Suppressor macrophage treated with lipopolysaccharide for 1 hour (primary cell): ENCODE measurements at places on chromosomes 7 and 10.

DNA sequence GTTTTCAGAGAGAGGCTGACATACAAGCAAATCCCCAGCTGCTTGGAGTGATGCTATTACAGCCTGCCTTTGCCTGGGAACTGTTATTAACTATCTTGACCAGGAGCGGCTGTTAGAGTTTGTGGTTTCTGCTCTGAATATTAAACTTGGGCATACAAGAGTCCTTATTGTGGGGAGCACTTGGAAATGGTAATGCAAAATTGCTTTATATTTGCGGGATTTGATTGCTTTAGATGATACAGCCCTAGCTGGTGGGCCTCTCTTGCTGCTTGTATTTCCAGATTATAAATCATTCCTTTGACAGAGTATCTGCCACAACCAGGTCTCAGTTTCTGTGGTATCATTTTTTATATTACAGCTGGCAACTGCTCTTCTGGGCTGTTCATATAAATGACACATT, 101.9 kb upstream of the FAM204A start:
- no peak for DNase-seq

- no peak for DNase-seq
Observed at GRCh38 chr10:8962249-8962648, 907.8 kb downstream of the GATA3 start.

DNA sequence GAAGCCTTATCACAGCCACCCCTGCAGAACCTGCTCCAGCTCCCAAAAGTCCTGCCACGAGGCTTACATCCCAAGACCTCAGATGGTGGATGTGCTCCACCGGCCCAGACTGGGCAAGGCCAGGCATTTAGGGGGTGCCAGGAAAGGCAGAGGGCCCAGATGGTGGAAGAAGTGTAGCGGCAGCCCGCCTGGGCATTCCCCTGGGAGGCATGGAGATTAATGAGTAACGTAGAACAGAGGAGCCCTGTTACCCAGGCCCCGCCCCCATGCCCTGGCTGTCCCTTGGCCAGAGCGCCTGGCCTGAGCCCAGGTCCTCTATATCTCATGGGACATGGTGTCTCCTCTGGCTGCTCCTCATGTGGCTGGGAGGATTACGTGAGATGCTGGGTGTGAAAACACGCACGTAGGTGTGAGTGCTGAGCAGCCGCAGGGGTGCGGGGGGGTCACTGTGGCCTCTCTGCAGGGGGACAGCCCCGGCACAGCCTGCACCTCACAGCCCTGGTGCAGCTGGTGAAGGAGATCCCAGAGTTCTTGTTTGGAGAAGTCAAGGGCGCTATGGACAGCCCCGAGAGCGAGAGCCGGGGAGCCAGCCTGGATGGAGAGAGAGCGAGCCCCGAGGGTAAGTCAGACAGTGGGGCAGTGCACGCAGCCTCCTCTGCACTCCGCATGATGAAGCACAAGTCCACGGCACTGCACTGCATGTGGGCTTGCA, 52.9 kb downstream of the ZNF467 start:
- DNase-seq, result no peak

GRCh38 chr10:104336821-104337467, 1.3 kb downstream of the ITPRIP start:
- no peak for DNase-seq

- no peak for DNase-seq
Observed at GRCh38 chr7:40571796-40572195, 437.0 kb downstream of the SUGCT start.

GRCh38 chr7:21330462-21331178, 97.3 kb upstream of the SP4 start:
- no peak for DNase-seq

GRCh38 chr10:5666841-5667630, 641 bp upstream of the ASB13 start:
- DNase-seq, result no peak

- no peak for DNase-seq
Observed at GRCh38 chr10:75904499-75905283, 473.3 kb downstream of the LRMDA start.

DNA sequence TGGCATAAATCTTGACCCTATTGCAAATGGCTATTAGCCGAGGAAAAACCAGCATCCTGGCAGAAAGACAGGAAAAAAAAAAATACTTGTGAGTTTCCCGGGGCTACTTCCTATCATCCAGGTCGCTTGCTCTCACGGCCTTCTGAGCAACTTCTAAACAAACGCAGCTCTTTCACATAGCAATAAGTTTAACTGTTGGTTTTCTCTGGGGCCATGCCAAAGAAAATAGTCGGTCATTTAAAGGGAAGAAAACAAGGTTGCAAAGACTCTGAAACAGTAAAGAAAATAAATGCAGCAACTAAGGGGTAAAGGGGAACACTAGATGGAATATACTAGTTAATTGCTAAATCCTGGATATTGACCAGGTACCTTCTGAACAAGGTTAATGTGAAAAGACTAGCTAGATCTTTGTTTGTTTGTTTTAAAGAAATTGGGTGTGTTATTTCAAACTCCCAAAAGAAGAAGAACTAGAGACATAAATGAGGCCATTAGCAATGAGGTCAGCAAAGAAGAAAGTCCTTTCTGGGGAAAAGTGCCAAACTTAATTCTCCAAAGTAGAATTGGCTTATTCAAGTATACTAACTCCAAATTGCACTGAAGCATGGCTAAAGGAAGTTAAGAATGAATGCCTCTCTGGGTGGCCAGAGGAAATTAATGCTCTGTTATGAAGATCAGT, 54.2 kb downstream of the SLC39A12 start:
- no peak for DNase-seq

- DNase-seq, result no peak
Observed at GRCh38 chr7:81410471-81411117, 359.3 kb downstream of the HGF start.

DNA sequence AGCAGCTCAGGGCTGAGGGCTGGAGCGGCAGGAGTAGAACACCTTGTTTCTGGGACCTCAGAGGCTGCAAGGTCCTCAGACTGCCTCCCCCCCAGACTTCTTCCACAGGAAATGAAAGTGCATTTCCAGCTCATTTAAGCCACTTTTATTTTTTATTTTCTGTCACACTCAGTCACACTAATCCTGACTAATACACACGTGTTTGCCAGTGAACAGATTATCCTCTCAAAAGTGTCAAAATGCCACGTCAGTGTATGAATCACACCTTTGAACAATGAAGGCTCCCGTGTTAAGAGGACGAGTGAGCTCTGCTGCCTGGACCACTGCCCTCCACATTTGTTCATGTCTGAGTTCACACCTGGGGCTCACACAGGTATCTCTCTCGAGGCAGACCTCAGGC, 488.5 kb downstream of the DNAJB6 start:
- DNase-seq, result no peak

DNA sequence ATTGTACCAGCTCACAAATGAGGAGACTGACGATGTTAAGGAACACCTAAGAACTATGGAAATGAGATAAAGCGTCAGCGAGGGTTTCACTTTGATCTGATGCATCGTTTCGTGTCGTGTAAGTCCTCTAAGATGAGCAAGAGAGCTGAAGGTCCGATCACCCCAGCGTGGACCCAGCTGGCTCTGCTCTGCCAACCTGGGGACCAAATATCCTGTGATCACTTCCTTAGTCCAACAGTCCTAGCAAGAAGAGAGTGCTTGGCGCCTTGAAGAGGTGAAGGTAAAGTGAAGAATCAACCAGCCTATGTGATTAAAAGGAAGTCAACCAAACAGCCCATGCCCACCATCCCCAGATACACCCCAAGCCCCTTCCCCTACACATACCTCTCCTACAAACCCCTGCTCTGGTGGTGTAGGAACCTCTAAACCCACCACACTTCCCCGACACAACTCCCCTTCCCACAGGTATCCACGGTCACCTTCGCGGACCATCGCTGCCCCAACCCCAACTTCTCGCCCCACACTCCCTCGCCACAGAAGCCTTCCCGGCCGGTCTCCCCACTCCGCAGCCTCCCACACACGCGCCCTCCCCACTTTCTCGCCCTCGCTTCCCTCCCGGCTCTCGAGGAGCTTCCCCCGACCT, 722 bp downstream of the UPF2 start:
- peak; percentile 31 for DNase-seq

DNA sequence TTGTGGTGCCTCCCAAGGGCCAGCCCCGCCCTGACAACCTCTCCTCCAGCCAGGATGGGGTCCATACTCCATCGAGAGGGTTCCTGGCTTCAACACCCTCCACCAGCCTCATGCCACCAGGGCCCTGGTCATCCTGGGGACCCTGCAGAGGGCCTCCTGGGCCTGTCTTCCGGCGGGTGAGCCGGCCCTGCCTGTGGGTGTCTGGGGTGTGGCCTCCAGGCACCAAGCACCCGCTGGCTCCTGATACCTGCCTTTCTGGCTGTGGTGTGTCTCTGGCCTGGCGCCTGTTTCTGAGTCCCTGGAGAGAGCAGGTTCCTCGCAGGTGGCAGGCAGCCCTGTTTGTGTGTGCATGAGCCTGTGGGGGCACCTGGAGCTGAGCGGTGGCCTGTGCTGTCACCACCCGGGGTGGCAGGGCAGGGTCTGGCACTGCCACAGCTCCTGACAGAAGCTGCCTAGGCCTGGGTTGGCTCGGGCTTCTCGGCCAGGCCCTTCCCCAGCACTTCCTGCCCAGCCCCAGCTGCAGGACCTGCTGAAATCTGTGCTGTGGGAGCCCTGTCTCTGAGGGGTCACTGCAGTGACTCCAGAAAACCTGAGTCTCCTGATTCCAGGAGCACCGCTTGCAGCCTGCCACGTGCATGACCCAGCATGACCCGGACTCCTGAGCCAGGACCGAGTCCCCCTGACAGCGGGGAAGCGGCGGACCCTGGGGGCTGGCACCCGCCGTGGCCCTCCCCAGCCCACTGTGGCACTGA, 18.4 kb downstream of the ADAM8 start:
- no peak for DNase-seq

DNA sequence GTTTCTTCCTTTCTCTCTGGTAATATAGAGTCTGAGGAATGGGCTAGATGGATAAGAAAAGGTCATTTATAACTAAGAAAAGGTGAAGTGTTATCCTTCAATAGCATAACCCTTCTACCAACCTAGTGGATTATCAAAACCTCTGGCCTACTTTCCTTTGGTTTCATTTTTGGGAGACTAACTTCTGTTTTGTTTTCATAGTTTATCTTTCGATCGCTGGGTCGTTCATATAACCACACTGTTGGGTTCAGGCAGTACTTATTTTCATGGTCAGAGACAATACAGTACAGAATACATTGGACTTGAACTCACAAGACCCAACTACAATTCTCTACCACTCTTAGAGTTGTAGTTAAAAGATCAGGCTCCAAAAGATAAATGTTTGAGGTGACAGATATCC, 86.5 kb downstream of the UBE2H start:
- DNase-seq, result no peak

DNA sequence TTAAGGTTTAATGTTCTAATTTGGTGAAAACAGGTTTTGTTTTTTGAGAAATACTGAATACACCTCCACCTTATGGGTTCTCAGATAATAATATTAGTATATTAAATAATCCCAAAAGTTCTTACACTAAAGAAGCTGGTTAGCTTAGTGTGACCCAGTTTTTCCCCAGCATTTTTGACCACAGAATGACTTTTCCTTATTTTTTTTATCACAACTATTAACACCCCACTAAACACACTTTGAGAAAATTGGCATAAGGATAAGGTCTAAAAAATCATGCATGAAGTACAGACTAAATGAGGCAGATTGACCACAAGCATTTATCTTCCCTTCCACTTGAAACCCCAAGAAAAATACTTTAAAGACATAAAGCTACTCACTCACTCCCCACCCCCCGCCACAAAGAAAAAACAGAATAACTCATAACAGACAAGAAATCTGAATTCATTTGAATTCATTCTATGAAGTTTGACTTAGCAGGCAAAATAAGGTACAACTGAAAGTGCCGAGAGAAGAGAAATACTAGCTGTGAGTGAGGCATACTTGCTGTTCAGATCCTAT, 49.7 kb upstream of the WNT16 start:
- no peak for DNase-seq

DNA sequence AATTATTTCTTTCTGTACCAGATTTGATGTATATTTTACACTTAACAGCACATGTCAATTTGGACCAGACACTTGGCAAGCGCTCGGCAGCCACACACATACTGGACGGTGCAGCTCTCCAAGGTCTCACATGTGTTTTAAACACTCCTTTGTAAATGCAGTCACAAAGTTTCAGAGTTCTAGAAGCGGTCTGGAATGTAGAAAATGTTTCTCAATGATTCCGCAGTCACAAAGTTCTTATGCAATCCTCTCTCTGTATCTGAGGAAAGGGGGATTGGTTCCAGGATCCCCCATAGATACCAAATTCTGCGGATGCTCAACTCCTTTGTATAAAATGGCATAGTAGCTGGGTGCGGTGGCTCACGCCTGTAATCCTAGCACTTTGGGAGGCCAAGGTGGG, 253.0 kb upstream of the GRB10 start:
- DNase-seq, result no peak

DNA sequence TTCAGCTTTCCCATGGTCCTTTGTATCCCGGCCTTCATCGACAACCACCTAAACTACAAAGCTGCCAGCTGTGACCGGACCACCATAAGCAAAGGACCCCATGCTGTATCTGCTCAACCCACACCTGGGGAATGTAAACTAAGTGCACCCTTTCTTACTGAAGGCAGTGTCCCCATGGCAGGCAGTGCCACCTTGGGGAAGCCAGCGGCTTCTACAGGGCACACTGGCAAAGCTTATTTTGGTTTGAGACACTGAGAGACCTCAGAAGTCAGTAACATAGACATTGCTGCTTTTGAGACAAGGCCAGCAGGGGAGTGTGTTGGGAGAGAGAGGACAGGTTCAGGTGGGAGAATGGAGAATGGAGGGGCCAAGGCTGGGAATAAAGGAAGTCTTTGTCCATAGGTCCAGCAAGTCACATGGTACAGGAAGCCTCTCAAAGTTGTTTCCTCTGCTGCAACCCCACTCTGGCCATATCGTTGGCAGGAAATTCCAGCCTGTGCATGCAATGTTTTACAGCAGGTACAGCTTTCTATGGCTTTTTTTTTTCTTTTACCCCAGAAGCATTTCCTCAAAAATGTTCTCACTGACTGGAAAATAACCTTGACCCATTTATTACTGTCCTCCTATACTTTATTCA, 85.9 kb upstream of the NPVF start:
- DNase-seq, result no peak

DNA sequence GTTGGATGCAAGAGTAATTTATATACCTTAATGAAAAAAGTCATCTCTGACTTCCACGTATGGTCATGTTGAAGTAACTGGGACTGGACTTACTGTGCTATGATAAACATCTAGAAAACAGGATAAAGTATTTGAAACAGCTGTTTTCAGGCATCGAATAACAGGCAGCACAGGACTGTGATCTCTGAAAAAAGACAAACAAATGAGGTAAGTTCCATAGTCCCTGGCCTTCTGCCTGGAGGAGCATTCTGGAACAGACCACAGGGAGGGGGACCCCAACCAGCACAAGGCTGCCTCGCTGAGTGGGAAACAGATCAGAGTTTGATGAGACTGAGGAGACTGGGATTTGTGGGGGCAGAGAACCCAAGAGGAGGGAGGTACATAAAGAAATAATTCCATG, 89.1 kb upstream of the HABP2 start:
- DNase-seq, result no peak

DNA sequence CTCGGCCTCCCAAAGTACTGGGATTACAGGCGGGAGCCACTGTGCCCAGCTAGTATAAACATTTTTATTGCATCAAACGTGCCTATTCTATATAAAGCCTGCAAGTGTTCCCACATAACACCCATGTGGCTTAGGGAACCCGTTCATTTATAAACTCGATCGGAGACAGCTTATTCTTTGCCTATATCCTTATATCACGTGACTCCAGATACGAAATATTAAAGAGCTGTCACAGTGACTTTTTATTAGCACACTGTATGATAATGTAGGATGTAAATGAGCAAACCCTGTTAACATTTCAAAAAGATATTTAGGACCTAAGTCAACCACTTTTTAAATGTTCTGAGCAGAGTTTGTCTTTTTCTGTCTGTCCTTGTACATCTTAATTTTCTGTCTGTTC, 642.9 kb upstream of the ADARB2 start:
- DNase-seq, result no peak
